ENCODE measurements at places on chromosomes 12 and 14. TPM values are rescaled to one million over a fixed set of nuclear protein-coding genes. Genes with fewer than 3 reads are reported as not detected.

The PPP4R4 gene
- total RNA-seq, result 21.4 TPM

The CD163 gene
- not detected for total RNA-seq

The SOAT2 gene
- 0.79 TPM for total RNA-seq

DNA sequence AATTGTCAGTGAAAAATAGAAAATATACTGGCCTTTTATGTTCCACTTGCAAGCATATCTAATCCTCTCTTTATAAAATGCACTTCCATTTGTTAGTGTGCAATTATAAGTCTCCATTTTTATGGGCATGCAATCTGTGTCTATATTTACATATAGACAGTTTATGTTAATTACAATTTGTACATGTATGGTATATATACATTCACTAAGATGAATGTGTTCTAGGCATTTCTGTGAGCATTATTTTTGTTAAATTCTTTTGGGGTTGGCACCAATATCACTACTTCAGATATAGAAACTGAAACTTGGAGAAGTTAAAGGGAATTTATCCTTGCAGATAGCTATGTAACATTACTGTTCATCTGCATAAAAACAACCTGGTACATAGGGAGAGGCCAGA is 470.8 kb upstream of the LMO3 start:
- no peak for DNase-seq

DNA sequence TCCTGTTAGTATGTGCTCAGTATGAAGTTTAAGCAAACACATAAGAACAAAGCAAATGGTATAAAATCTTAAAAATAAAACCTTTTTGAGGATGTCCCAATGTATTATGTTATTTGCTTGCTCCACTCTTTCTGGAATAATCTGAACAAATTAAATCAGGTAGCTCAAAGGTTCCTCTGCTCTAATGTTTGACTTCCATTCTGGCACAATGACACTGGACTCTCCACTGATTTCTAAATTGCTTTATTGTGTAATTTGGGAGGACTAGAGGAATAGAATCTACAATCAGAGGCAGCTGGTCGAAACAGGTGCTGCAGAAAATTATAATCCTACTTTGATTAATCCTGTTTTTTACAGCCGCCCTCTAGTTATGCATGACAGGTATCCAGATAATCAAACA is 523.7 kb upstream of the FOXG1 start:
- DNase-seq, result no peak

DNA sequence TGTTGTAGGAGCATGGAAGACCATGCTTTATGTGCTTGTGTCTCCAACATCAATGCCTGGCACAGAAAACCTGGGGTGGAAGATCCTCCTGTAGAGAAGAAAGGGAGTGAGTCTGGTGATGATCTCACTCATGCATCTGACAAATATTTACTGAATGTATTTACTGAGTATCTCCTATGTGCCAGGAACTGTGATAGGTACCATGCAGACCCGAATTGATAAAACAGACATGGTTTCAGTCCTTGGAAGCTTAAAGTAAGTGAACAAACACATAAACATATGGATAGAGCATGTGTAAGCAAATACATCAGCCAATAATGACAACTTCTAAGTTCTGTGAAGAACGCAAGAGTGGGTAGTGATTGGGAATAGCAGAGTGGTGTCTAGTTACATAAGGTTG is 117.0 kb upstream of the CCDC198 start:
- DNase-seq, result no peak

GRCh38 chr12:131147894-131148293 is 194.2 kb downstream of the ADGRD1 start:
- DNase-seq, result no peak

GRCh38 chr12:107759410-107759809 is 1.5 kb downstream of the PRDM4 start:
- peak; percentile 60 for DNase-seq

GRCh38 chr12:32921397-32921796 is 24.8 kb upstream of the PKP2 start:
- no peak for DNase-seq

DNA sequence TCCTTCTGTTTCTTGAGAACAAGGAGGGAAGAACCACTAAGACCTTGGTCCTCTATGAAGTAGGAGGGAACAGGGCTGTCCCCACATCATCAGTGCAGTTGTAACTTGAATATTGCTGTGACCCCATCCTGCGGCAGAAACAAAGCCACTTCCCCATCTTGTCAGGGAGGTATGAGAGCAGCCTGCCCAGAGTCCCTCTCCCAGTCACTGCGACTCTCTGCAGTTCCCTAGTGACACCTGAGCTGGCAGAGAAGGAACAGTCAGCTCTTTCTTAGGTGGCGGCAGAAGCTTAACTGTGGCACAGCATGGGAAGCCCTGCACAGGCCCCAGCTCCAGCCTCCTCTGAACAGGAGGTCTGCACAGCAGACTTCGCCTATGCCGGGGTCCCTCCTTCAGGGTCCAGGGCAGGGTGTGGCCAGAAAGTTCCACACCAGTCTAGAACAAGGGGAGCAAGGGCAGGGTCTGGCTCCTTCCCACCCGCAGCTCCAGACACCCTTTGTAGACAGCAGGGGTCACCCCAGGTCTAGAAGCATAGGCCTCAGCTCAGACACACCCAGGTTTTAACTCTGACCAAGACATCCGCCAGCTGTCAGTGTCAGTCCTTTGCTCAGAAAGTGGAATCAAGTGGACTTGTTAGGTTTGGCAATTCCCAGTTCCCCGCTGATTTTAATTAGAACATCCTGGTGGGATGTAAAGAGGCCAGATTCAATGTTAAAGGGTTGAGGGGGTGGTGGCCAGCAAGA is 36.8 kb downstream of the DEGS2 start:
- no peak for DNase-seq

GRCh38 chr14:60926002-60926401 is 54.9 kb downstream of the TRMT5 start:
- no peak for DNase-seq

GRCh38 chr12:131204416-131205274 is 250.9 kb downstream of the ADGRD1 start:
- DNase-seq, result no peak

DNA sequence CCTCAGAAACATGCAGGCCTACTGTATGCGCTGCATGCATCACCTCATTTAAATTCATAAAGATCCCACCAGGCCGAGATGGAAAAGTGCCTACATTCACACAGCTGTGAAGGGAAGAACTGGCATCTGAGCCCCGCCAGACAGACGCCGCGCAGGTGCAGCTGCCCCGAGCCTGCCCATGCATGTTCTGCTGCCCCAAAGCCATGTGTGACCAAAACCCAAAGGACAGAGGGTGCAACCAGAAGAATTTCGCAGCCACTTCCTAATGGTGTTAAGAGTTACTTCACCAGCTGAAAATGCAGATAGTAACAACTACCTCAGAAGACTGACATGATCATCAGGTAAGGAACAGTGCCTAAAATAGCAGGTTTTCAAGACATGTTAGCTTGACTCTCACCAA is 13.5 kb upstream of the KRT8 start:
- no peak for DNase-seq

- DNase-seq, result no peak
Measured at GRCh38 chr14:54528973-54529372, 19.3 kb downstream of the CGRRF1 start.

- DNase-seq, result no peak
Measured at GRCh38 chr14:87156878-87157277, 836.1 kb downstream of the GALC start.

- no peak for DNase-seq
Measured at GRCh38 chr12:58186914-58187313, 245.5 kb downstream of the ATP23 start.

Measured in activated CD4-positive, alpha-beta T cell treated with anti-CD3 and anti-CD28 coated beads for 36 hours (primary cell).